NCI-H1694 treated with DMSO at 0.1 percent for 48 hours (cell line): ENCODE measurements at places on chromosomes 11 and 22.

GRCh38 chr22:39254789-39255298 is 10.1 kb upstream of the PDGFB start:
- no peak for DNase-seq

DNA sequence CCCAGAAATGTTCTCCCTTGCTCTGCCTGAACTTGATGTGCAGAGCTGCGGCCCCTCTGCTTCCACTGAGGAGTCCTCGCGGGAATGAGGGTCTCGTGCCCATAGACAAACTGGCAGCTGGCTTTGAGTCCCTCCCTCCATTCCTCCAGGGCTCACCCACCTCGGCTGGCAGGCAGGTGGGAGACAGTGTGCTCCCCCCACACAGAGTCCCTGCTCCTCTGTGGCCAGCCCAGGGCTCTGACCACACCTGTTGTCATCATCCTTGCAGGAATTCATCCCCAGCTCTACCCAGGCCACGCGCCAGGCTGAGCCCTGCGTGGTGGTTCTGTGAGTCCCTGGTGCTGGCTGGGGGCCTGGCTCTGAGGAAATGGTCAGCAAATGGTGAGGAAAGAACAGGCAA is 521.9 kb downstream of the TBC1D22A start:
- no peak for DNase-seq

DNA sequence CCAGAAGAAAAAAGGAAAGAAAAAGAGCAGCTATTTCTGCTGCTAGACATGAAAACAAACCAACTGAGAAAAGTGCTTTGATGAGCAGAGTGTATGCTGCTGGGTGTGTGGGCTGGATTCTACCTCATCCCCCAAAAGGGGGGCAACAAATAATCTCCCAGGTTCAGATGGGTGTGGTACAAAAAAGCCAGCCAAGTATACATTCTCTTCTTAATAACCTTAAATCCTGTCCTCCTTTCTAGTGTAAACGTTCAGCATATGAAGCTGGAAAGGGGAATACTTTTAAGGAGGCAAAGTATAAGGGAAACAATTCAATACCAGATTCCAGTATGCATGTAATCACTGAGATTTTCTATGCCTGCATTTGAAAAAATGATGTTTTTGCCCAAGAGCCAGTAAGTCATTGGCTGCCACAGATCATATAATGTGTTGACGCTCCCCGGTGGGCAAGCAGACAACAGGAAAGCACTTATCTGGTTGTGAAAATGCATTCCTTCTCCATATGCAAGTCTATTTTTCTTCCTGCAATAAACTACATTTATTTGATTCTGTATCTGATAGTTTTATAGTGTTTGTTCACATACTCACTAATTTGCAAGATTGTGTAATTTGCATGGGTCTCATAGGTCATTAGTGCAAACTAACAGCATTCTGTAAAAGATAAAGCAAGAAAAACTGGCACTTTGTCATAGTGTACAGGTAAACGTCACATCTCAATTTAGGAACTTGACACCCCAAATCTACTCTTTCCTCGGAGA is 201.1 kb downstream of the CADM1 start:
- no peak for DNase-seq

GRCh38 chr22:41946629-41947423 is at the start of gene CENPM:
CENPM (minus strand) TSS chr22:41947152; CDS start chr22:41947076, 76 bp downstream.
- peak; percentile 96 for DNase-seq

DNA sequence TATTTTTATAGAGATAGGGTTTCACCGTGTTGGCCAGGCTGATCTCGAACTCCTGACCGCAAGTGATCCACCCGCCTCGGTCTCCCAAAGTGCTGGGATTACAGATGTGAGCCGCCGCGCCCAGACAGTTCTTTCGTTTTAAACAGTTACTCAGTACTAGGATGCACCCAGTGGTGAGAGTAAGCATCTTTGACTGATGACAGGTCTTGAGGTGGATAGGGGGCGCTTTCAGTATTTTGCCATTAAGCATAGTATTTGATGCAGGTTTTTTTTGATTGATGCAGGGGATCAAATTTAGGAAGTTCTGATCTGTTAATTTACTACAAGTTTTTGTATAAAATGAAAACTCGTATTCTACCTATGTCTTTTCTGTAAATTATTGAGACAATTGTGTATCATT is 13.2 kb upstream of the TRIM34 start:
- no peak for DNase-seq

DNA sequence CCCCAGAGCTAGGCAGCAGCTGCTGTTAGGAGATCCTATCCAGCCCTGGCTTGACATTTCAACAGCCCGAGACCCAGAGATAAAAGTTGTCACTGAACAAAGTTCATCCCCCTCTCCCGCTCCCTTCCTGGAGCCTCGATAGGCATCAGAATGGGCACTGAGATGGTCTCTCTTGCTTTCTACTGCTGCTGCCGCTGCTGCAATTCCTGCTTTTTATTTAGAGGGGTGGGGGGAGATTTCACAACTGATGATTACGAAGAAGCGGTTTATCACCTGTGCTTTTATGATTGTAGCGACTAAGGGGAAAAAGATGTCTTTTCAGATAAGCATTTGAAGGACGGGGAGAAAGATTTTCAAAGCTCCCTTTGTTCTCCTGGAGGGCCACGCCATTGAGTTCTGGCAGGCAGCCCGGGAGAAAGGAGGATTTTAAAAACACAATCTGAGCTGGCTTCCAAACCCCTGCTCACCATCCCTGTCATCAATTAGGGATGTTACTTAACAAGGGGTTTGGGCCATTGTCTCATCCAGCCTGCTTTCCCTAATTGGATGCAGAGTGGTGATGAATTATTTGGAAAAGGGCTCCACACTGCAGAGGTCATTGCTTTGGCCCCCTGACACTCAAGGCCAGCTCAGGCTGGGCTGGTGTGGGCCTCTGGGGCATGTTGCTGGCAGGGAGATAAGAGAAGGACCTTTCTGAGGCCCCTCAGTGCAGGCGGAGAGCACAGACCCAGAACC is 344.7 kb downstream of the BUD13 start:
- no peak for DNase-seq

DNA sequence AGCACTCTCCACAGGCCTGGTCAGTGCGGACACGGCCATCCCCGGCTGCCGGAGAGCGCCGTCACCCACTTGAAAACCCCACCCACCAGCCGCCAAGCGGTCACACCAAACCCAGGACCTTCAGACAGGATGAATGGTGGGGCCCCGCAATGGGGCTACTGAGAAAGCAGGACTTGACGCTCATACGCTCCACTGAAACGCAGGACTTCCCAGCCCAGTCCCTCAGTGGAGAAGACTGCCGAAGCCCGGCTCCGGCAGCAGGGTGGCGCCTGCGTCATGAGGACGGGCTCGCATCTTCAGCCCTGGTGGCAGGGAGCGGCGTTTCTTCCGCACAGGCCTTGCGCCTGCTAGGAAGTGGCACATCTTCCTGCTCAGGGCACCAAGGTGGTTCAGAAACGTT is 15.3 kb upstream of the PHLDA2 start:
- no peak for DNase-seq

GRCh38 chr11:64466115-64466718 is 107.3 kb downstream of the RPS6KA4 start:
- DNase-seq, result no peak

- peak; percentile 46 for DNase-seq
These were observed 2.7 kb downstream of the CRYBB3 start for GRCh38 chr22:25202290-25202921.

DNA sequence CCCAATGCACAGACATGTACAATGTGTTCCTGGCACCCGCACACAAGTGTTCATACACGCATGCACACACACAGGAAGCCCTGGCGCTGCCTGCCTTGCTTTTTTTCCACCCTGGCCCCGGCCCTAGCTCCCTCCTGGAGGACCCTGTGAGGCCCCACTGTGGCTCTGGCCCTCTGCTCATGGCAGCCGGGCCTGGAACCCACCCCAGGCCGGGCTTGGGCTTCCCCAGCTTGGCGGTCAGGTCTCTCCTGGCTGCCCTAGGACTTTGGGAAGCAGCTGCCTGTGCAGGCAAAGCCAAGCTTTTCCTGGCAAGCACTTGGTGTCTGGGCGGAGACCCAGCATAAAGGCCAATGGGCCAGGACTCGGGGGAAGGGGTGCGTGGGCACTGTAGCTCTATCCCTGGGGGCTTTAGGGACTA is 30.5 kb downstream of the CD82 start:
- DNase-seq, result peak; percentile 45

- no peak for DNase-seq
These were observed 10.0 kb downstream of the MUC5AC start for GRCh38 chr11:1167751-1168231.

- no peak for DNase-seq
These were observed 251.8 kb downstream of the NTM start for GRCh38 chr11:131622193-131622592.

DNA sequence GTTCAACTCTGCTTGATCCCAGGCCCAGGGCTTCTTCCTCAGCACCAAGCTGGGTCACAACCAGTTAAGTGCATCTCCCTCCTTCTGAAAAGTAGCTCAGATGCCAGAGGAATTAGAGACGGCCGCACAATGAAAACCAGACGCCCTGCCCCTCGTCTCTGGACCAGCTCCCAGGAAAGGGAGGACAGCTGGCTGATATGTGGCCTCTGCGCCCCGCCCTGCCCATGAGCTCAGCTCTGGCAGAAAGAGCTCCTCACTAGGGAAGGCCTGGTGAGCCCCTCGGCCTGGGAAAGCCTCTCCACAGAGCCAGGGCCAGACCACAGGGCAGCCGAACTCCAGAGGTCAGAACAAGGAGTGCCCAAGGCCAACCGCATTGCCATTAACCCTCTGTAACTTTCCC is 18.1 kb upstream of the SCGB1A1 start:
- no peak for DNase-seq

- DNase-seq, result no peak
These were observed 374.7 kb upstream of the LARGE1 start for GRCh38 chr22:34294986-34295385.

DNA sequence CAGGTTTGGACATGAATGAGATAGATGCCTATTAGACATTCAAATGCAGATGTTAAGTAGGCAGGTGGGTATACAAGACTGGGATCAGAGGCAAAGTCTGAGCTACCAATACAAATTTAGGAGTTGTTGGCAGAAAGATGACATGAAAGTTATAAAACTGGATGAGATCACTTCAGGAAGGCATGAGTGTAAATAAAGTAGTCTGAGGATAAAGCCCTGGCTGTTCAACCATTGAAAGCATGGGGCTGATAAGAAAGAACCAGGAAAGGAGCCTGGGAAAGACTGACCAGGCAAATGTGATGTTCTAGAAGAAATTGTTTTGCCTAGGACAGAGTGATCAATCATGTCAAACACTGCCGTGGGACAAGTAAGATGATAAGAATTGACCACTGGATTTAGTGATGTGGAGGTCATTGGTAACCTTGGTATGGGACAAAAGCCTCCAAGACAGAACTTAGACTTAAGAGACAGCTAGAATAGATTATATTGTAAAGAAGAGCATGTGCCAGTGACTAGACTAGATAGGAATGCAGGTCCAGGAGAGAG is 98.5 kb downstream of the EHF start:
- DNase-seq, result no peak

DNA sequence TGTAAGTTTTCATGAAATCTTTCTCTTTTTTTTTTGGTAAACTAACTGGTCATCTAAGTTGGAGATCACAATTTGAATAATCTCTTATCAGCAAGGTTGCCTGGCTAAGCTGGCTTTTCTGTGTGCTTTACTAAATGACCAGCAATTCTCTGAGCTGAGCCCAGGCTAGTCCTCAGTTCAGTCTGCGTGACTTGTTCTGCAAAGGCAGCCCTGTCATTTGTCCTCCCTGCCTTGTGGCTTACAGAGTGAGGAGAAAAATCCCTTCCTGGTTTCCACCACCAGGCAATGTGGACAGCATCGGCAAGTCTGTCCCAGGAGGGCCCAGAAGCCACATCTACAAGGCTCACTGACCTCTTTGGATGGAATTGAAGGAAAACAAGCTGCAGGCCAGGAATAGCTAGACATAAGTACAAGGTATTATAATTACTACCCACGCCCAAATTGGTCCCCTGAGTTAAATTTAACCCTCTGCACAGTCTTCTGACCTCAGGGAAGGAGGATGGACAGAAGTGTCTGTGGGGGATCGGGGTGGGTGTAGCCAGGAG is 108.6 kb downstream of the SCN3B start:
- no peak for DNase-seq

- no peak for DNase-seq
These were observed 515.4 kb downstream of the RAB38 start for GRCh38 chr11:87659807-87660206.

DNA sequence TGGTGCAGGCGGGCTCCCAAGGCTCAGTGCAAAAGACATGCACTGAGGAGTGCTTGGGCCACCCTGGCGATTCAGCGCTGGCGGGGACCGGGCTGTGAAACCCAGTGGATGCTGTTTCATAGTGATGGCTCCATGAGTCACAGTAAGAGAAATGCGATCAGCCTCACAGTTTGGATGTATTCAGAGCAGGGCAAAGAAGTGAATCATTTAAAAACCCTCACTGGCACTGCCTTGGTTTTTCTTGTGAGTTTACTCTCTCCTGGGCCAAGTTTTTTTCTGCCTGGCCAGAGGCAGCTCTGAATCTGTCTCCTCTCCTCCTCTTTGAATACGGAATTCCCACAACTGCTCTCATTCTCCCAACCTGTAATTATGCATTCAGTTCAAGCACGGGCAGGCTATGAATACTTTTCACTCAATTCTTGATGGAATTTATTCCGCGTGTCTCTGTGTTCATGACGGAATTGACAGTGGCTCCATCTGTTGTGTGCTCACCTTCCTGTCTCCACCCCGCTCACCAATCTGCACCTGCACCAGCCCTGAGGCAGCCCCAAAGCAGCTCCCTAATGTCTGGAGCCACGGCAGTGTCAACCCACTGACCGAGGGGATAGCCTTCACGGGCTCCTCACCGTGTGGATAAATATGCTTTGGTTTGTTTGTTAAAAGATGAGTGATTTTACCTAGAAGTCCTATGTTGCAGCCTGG is 14.9 kb downstream of the ADAMTS8 start:
- DNase-seq, result no peak

DNA sequence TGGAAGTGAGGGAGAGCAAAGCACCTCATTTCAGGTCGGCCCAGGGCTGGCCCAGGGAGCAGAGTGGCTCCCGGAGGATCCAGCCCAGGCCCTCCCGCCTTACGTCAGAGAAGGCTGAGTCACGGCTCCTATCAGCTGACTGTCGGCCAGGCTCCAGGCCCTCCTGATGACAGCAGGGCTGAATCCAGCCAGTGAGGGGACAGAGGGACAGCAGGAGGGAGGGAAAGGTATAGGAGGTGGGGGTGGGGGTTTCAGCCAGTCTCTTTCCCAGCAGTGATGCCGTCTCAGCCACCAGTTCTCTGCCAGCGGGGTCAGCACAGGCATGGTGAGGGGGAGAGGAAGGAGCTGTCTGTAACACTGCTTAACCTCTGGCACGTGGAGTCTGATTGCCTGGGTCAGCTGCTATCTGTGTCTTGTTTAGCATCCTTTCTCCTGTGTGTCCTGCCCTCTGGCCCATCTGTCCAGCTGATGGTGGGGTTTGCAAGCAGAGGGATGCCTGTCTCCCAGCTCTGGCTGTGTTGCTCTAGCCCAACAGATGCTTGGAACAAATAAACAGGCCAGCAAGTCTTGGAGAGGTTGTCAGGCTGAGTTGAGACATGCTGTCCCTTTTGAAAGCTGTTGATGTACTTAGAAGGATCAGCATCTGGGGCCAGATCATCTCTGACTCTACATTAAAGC is 74.0 kb downstream of the ADAMTS15 start:
- DNase-seq, result no peak
